ENCODE measurements at places on chromosomes 5 and 9. TPM values are rescaled to one million over a fixed set of nuclear protein-coding genes. Genes with fewer than 3 reads are reported as not detected.

TEK gene
- 3.3 TPM for total RNA-seq

PCDHGB7 gene
- total RNA-seq = 0.52 TPM

DBH gene
- total RNA-seq = not detected

SLC27A4 gene
- total RNA-seq = 37.5 TPM
